CD4-positive, CD25-positive, alpha-beta regulatory T cell (primary cell): ENCODE measurements at places on chromosomes 11 and 22.

- DNase-seq: no peak
Observed at GRCh38 chr11:45655831-45656230, 9.6 kb downstream of the CHST1 start.

DNA sequence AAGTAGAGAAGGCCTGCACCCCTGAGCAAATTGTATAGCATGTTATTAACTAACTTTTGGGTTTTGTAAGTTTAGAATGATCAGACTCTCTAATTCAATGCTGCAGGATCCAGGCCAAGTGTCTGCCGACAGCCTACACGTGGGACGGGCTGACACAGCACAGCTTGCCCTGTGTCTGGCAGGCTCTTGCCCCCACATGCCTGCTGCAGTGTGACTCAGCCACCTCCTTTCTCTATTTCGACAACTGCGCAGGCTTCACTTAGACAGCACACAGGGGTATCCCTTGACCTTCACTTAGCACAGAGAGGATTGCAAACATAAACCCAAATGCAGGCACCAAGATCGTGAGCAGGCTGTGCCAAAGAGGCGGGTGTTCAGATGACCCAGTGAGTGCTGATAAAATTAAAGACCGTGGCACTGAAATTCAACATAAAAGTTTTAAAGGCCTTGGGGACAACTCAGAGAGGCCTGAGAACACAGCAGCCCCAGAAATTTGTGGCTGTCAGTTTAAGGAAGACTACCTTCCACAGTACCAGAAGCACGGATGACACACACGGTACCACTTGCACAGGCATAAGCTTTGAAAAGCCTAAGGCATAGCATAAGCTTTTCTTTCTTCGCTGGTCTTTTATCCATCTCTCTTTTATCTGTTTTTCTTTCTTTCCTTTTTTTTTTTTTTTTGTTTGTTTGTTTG lies 37.8 kb downstream of the SCN3B start:
- no peak for DNase-seq

DNA sequence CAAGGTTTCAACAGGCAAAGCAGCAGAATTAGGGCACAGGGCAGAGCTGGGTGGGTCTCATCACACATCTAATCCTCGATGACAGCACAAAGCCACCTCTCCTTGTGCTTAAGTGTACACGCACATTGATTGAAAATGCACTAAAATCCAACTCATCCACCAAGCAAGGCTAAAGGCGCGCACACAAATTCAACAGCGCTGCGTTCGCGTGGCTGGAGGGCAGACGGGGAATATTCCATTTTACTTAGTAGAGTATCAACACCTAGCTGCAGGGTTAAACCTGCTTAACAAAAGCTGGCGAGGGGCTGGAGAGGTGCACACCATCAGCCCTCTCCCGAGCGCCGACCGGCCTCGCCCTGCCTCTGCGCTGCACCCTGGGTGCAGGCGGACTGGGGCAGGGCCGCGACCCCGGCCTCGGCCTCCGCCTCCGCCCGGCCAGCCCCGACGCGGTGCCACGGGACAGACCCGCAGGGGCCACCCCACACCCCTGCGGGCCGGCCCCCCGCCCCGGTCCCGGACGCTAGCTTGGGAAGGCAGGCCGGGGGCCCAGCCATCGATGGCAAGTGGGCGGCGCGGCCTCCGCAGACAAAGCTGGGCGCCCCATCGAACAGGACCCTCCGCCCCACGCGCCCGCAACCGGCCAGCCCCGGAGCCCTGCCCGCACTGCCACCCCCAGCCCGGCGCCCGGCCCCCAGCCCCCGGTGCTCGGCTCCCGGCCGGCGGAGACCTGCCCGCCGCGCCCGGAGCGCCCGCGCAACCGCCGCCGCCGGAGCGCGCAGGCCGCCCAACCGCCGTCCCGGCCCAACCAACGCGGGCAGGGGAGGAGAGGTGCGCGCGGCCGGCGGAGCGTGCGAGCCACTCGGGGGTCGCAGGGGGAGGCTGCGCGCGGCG lies 929 bp downstream of the PRDM10 start:
- peak; percentile 45 for DNase-seq

DNA sequence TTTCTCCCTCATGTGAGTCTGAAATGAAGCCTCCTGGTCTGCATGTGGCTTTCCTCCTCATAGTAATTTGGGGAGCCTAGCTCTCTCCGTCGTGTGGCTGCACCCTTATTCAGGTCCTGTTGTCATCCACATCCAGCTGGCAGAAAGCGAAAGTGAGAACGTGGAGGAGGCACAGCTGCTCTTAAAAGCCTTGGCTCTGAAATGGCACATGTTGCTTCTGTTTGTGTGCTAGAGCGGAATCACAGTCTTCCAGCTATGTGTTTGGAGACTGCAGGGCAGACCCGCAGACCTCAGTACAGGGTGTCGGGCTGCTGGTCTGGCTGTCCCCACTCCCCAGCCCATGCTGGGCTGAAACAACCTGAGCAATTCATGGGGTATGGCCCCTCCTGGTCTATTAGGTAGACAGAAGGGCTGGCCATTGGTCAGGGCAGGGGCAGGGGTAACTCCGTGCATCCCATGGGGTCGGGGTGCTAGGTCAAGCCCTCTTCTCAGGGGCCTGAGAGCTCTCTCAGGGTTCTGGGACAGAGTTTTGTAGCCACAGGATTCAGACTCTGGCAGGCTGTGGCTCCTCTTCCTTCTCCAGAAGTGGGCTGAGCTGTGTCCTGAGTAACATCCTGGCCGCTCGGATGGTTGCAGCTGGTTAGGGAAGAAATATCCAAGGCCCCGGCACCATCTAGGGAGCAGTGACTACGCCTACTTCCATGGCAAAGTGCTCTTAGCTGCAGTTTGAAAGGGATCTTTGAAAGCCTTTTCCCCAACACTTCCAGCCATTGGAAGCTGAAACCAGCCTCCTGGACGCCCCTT lies 50.6 kb downstream of the C11orf96 start:
- no peak for DNase-seq

GRCh38 chr22:41229730-41230400 lies 10.9 kb downstream of the CHADL start:
- DNase-seq: no peak

GRCh38 chr22:24055283-24055682 lies 44.2 kb downstream of the CABIN1 start:
- DNase-seq: no peak

GRCh38 chr11:64622681-64623080 lies 31.7 kb downstream of the SLC22A12 start:
- DNase-seq: no peak

DNA sequence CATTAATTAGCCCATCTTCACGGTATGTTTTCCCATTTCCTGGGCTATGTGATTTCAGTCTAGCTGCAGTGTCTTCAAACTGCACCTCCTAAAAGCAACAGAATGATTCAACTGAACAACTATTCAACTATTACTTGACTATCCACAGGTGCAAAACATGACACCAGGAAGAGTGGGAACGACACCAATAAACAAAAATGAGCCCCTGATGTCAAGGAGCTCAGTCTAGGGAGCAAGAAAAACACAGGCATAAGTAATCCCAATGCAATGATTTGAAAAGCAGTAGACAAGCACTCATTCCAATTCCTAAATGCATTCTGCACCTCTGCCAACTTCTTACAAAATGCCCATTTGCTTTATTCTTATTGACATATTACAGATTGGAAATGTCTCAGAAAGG lies 285.6 kb downstream of the ETS1 start:
- no peak for DNase-seq

GRCh38 chr22:30885001-30885366 lies 83.6 kb downstream of the MORC2 start:
- no peak for DNase-seq

DNA sequence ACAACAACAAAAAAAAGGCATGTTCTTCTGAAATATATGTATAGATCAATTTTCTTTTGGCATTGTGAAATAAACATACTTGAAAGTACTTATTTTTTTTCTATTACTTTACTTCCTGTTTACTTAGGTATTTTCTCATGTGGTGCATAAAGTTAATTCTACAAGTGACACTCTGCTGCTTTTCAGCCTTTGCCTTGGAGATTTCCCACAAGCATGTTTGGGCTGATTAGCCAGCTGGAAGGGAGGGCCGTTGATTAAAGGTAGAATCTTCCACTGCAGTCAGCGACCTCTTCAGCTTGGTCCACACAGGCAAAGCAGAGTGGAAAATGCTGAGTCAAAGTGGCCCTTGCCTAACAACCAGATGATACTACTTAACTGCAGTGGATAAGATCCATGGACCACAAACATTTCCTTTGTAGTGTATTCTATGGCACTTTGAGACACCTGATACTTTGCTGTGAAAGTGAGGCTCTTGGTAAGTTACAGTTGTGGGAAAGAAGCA lies 176.0 kb downstream of the ARHGAP42 start:
- no peak for DNase-seq

- peak; percentile 34 for DNase-seq
Observed at GRCh38 chr11:19076744-19077589, 16.4 kb upstream of the MRGPRX2 start.

DNA sequence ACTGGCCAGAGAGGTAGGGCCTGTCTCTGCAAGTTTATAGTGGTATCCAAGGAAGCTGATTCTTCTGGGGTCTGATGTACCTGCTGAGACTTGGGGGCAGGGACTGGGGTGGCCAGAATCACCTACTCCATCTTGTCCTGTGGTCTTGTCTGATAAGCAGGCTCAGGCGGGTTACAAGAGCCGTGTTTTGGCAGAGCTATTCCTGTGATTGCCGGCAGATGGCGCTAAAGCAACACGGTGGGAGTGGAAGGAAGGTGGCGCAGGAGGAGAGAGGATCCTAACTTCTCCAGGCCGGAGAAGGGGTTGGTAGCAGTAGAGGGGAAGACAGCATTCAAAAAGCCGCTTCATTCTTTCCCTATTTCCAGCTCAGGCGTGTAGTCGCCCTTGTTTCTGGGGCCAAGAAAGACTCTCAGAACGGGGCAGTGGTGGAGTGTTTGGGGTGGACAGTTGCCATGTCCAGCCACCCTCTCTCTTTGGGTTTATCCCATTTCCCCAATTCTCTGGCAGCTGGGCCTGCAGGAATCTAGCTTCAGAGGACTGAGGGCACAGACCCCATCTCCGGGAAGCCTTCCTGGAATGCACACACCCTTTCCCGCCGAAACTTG lies 15.1 kb downstream of the CHRM1 start:
- peak; percentile 80 for DNase-seq

DNA sequence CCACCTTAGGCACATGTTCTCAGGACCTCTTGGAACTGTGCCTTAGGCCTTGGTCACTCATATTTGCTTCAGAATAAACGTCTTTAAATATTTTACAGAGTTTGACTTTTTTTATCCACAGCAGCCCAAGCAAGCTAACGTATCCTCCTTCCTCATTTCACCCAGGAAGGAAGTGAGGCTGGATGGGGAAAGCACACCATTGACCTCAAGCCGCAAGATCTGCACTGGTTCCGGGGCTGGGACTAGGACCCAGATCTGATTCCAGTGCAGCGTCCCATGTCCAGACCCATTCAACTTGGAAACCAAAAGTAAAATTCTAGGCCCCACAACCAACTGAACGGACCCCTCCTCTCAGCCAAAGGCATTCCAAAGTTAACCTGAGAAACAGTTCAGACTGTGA lies 2.4 kb upstream of the LGALS12 start:
- DNase-seq: no peak

DNA sequence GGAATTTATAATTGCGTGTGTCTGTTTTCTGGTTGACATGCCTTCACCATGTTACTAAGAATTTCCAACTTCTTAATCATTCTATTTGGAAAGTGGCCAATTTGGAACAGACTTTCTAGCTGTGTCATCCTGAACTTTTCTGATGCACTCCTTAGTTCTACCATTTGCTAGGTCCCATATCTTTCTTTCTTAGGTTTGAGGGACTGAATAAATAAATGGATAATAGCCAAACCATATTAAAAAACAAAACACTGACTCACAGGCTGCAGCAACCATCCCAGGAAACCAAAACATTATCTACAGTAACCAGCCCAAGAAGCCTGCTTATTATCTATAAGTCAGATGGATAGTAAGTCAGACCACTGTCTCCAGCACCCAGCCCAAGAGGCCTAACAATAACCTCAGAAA lies 57.5 kb upstream of the PLET1 start:
- DNase-seq: no peak

GRCh38 chr11:13339195-13340153 lies 61.9 kb downstream of the BMAL1 start:
- DNase-seq: peak; percentile 77

GRCh38 chr11:109853156-109853776 lies 239.9 kb upstream of the ZC3H12C start:
- no peak for DNase-seq

DNA sequence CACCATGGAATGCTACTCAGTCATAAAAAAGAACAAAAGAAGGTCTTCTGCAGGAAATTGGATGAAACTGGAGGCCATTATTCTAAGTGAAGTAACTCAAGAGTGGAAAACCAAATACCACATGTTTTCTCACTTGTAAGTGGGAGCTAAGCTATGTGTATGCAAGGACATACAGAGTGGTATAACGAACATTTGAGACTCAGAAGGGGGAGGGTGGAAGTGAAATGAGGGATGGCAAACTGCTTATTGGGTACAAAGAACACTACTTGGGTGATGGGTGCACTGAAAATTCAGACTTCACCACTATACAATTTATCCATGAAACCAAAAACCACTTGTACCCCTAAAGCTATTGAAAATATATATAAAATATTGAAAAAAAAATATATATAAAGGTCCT lies 13.4 kb upstream of the CAT start:
- DNase-seq: no peak

- no peak for DNase-seq
Observed at GRCh38 chr11:102981324-102981910, 25.9 kb upstream of the MMP13 start.

DNA sequence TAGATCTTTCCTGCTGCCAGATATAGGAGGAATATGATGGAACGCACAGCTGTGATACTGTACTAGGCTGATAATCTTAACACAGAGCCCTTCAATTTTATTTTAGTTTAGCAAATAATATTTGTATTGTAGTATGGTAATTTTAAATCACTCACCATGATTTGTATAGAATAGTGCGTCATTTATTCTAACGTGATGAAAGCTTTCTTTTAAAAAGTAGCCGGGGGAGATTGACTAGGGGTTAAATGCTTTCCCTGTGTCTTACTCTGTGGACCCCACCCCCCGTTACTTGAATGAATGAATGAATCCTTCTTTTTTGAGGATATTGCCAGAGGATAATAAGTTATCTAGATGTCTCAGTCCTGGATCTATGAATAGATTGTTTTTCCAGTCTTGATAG lies 72.1 kb downstream of the CECR2 start:
- DNase-seq: no peak

DNA sequence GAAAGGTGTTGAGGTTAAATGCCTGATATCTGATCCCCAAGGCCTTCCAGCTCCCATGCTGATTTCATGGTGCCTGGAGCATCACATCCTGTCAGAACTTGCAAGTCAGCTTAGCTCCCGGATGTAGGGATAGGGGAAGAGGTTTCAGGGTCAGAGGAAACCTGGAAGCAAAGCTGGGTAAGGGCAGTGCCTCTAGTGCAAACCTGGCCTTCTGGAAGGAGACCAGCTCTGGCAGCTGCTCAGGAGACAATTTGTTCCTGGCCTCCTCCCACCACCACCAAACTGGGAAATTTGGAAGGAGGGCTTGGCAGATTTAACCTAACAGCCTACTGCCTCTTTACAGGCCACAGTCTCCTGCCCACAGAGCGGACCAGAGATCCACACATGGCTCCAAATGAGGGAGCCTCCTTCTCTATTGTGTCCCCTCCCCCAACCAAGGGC lies 9.2 kb upstream of the TSKU start:
- no peak for DNase-seq
